ENCODE measurements at places on chromosomes 7 and 10.
A peak's percentile ranks its signal among the peaks of the same experiment; 100 is the strongest.

GRCh38 chr10:31622978-31623377 is 304.0 kb downstream of the ZEB1 start:
- DNase-seq: no peak

DNA sequence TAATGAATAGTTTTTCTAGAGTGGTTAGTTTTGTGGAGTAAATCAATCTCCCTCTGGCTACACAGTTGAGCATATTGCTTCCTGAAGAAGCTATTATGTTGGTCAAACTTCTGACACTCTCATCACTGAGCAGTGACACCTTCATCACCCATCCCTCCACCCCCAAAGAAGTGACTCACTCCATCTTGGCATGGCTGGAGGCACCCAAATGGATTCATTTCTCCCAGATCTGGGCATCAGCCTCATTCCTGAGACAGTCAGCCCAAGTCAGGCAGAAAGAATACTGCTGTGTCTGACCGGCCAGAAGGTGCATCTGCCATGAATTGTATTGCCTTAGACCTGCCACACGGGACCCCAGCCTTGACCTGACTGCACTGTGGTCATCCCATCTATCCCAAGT is 117.0 kb upstream of the HABP2 start:
- no peak for DNase-seq

DNA sequence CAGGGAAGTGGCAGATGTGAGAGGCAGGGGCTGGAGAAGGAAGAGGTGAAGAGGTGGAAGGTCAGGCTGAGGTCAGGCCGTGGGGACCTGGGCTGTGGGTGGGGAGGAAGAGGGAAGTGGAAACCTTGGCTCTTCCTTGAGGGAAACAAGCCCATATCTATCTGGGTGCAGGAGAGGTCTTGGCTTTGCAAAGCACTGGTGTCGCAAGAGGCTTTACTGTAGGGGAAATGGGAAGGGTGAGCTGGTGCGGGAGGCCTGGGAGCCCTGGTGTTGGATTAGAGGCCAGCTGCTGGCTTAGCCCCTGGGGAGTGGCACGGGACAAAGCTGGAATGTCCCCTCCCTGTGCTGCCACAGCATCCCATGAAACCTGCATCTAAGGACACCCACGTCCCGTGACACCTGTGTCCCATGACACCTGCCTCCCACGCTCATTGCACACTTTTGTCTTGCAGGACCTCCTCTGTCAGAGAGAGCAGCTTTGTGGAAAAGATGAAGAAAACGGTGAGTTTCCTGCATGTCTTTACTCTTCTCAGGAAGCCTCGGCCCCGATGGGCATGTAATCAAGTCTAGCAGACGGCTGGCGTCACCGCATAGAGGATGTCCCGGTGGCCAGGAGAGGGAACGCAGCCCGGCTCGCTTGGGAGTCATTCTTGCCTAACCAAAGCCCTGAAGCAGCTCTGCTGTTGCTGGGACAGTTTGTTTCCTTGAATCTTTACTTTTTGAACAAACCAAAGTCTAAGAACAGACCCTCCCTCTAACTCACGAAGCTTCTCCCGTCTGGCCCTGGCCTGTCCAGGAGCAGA is 22.2 kb downstream of the TMEM120A start:
- DNase-seq: no peak

GRCh38 chr10:97124211-97124610 is 61.5 kb downstream of the SLIT1 start:
- no peak for DNase-seq

DNA sequence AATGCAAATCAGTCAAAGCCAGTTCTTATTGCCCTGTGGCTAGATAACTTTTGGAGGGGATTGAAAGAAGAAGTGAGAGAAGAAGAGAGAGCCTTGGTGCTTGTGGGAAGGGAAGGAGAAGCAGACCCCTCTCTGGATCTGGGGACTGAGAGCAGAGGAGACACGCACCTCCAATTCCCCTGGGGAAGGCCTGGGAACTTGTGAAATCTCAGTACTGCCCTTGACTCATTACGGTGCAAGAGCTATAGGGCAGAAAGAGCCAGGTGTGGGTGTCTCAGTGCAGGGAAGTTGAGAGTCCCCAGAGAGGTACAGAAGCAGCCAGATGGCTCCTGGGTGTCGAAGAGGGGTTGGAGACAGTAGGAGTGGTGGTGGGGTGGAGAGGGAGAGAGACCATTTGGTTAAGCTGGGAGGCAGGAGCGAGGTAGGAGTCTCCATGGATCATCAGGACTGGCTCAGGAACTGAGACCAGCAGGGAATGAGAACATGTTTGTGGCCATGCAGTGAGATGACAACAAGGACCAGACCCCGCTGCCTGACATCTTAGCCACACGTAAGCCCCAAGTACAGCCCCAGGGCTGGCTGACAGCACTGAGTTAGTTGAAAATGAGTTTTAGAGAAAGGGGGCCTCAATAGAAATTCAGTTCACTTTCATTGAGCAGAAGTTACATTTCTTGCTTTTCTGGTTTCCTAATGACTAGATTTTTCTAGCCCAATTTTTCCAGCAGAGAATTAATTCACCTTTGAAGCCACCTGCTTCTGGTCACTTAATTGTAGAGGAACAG is 238.2 kb downstream of the BUB3 start:
- DNase-seq: no peak

GRCh38 chr7:85070967-85071628 is 115.8 kb downstream of the SEMA3D start:
- DNase-seq: no peak

GRCh38 chr10:116771101-116771958 is 29.0 kb upstream of the HSPA12A start:
- DNase-seq: no peak

GRCh38 chr7:68065581-68065980 is 1068.9 kb downstream of the TYW1 start:
- DNase-seq: no peak

- DNase-seq: no peak
These were observed 17.0 kb upstream of the BAG3 start for GRCh38 chr10:119634219-119634544.

- no peak for DNase-seq
These were observed 63.4 kb upstream of the SRPK2 start for GRCh38 chr7:105452085-105452484.

- no peak for DNase-seq
These were observed 158.0 kb upstream of the ITGB1 start for GRCh38 chr10:33115738-33116719.

- no peak for DNase-seq
These were observed 65.3 kb upstream of the JCAD start for GRCh38 chr10:30124704-30125103.

- no peak for DNase-seq
These were observed 995.2 kb downstream of the KCNMA1 start for GRCh38 chr10:76642358-76642757.

- DNase-seq: no peak
These were observed 472.2 kb downstream of the ARL4A start for GRCh38 chr7:13159467-13160184.

DNA sequence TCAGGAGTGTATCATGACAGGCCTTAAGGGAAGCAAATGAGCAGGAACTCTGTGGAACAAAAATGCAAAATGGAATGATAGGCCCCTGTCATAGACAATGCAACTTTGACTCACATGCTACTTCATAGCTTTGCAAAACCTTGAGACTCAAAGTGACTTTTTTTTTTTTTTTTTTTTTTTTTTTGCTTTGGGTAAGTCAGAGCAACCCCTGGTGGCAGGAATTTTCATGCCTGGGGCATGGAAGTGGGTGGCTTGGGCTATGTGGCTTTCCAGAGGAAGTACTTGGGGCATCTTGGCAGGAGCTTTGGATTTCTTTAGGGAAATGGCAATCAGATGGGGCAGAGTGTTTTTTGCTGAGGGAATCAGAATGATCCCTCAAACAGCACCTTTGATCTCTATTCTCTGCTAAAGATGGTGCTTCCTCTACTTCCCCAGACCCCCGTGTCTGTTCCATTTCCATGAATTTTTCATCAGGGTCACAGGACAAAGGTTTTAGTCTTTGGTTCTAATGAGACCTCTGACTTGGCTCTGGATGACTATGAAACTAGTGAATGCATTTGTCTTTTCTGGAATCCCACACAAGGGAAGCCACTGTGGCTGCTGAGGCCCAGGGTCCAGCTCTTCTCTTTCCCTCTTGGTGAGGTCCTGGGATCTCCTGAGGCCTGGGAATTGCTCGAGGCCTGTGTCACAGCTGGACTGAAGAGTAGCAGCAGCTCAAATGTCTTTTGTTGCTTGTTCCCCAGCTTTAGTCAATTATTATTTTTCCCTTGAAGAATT is 62.8 kb downstream of the TACC2 start:
- DNase-seq: no peak

GRCh38 chr7:150736864-150737263 is 354 bp upstream of the GIMAP5 start:
- no peak for DNase-seq

DNA sequence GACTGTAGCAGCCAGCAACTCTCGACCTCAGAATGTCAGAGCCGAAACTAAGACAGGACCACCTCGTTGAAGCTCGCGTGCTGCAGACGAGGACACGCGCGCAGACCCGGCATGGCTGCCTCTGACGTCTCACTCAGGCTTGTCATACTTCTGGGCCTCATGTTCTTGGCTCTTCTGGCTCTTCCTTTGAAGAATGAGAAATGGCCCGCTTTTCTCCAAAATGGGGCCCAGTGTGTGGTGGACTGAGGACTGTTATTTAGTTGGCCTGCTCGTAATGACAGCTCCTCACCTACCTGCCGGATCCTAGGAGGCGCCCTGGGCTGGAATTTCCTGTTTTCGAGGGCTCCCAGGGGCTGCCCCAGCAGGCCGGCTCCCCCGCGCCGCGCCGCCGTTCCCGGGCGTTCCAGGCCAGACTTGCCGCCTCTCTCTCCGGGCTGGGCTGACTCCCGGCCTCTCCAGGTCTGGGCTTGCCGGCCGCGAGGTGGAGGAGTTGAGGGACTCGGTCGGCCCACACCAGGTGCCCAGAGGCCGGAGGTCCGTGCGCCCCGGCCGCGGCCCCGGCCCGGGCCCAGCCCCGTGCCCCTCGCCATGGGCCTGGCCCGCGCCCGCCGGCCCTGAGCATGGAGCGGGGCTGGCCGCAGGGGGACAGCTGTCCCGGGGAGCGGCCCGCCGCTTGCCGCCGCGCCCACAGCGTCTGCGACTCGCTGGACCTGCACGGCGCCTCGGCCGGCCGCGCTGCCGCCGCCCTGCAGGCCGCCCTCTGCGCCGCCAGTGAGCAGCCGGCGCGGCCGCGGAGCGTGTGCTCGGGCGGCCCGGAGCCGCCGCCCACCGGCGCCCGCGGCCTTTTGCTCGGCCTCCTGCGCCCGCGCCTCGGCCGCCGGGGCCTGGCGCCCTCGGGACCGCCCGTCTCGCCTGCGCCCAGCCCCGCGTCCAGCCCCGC is 28.1 kb downstream of the AGAP3 start:
- DNase-seq: no peak

DNA sequence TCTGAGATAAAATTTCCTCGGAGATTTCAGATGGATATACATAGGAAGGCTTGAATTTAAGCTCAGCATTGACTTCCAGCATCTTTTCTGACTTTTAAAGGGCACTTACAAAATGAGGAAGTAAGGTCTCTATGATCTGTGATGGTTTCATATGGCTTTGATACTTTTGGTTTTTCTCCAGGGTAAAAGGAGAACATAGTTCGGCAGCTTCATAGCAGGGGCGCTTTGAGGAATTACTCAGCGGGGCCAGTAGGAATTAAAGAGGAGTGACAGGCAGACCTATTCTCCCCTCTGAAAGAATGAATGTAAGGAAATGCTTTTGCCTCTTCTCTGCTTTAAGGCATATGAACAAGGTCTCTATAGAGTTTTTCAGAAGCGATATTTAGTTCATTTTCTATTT is 80.0 kb upstream of the PCDH15 start:
- DNase-seq: no peak

GRCh38 chr7:112015146-112015545 is 191.1 kb downstream of the DOCK4 start:
- DNase-seq: no peak

GRCh38 chr10:31930023-31930751 is 1.6 kb upstream of the ARHGAP12 start:
- DNase-seq: no peak

GRCh38 chr10:36003688-36004087 is 361.6 kb upstream of the FZD8 start:
- DNase-seq: no peak

GRCh38 chr10:43225787-43226153 is 41.1 kb downstream of the RASGEF1A start:
- peak; percentile 24 for DNase-seq

GRCh38 chr10:110363572-110364411 is 59.1 kb upstream of the SMNDC1 start:
- no peak for DNase-seq

- no peak for DNase-seq
These were observed 86.4 kb downstream of the ANKRD61 start for GRCh38 chr7:6117533-6117932.

DNA sequence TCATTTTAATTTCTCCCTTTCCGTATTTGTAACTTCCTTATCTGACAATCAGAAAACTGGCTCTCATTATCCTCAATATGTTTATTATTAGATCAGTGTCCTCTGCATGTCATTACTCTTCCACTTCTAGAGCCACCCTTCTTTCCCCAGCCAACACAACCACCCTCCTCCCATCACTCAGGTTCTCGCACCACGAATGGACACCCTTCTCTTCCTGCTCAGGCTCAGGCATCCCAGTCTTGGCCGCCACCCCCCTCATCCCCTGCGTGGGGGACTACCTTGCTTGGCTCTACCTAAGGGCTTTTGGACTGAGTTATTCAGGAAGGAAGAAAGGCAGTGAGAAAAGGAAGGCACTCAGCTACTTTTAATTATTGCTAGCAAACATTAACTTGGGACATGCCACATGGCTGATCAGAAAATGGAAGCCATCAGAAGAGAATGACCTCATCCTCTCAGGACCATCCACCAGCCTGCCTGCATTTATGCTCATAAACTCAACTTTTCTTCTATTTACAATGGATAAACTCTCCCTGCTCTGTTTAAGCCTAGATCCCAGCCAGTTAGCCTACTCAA is 199.9 kb upstream of the PLXNA4 start:
- no peak for DNase-seq

DNA sequence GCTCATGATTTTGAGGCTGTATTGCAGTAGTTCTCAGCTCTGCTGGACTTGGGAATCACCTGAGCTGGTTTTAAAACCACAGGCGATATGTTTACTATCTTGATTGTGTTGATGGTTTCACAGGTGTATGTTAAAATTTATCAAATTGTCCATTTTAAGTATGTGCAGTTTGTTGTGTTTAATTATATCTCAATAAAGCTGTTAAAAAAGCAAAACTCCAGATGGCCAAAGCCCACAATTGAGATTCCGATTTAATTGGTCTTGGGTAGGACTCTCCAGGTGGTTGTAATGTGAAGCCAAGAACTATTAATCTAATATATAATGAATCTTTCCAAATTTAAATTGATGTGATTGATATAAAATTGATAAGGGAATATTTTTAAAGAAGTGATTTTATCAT is 48.6 kb downstream of the NRCAM start:
- DNase-seq: no peak

DNA sequence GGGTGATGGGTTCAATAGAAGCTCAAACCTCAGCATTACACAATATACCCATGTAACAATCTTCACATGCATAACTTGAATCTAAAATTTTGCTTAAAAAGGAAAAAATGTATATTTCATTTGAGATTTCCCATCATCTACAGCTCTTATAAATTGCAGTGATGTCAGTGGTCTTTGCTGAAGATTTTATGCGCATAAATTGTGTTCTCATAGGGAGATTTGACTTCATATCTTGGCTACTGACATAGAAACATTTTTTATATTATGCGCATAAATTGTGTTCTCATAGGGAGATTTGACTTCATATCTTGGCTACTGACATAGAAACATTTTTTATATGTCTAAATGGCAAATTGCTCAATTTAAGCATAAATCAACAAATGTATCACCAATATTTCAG is 1125.3 kb upstream of the C7orf33 start:
- DNase-seq: no peak

GRCh38 chr7:149404825-149405224 is 56.0 kb downstream of the ZNF777 start:
- no peak for DNase-seq

GRCh38 chr10:126670895-126671261 is 385 bp upstream of the C10orf90 start:
- DNase-seq: no peak
